Memory B cell (primary cell): ENCODE measurements at places on chromosomes 3 and 15.

DNA sequence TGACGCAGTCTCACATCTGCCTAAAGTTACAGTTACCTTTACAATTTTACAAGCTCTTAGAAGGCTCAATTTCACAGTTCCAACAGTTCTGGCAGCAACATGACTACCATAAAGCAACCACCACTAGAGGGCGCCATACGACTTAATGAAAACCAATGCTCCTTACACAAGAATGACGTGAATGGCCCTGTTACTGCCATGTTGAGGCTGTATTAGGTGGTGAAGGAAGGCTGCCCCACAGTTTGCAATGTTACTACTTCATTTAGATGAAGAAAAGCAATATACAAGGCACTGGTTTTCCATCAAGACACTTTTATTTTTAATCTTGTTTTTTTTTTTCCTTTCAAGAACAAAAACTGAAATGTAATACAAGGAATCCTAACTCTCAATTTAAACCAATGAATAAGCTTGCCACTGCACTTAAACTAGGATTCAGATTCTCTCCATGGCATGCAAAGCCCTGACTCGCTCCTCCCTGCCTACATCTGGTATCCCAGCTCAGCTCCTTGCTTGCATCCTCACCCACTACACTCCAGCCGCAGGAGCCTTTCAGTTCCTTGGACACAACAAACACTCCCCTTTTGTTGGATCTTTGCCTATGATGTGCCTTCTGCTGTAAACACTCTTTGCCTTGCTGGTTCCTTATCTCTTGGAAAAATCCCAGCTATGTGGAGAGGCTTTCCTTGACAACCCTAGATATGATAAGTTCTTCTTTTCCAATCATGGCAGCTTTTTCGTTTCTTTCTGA, 270.7 kb downstream of the GBE1 start:
- peak; percentile 66 for DNase-seq

- no peak for DNase-seq
Measured at GRCh38 chr15:74995779-74996765, 709 bp downstream of the SCAMP5 start.

DNA sequence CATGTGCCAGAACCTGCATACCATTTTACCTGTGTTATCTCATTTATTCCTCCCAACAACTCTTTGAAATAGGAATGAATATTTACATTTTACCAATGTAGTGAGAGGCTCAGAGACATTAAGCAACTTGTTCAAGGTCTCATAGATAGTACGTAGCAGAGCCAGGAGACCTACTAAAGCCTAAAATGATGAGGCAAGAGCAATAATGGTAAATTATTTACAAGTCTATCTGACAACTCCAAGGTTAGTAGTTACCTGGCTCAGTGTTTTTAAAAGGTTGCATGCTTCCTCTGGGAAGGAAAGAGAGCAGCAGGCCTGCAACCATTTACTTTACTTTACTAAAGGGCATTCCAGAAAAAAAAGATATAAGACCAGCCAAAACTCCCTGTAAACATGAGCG, 103.0 kb downstream of the CFAP20DC start:
- no peak for DNase-seq

DNA sequence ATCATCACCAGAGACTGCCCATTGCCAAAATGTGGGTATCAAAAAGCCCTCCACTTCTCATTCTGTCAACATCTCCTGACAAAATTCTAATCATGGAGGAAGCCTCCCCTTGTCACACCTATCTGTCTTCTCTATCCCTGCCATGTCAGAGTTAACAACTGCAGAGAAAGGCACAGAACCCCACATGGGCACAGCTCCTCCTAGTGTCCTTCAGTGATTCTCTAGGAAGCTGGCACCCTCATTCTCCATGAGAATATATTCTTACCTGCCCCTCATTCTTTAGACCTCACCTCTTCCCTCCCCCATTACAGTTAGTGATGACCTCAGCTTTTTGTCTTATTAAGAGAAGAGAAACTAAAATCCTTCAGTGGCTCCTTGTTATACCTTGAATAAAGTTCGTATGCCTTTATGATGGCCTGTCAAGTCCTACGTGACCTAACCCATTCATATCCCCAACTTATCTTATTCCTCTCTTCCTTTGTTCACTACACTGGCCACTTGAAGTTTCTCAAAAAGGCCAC, 44.6 kb downstream of the NME9 start:
- no peak for DNase-seq

GRCh38 chr15:41633609-41634008, 26.6 kb upstream of the MGA start:
- DNase-seq = no peak

GRCh38 chr3:125582707-125583106, 12.6 kb downstream of the OSBPL11 start:
- no peak for DNase-seq

DNA sequence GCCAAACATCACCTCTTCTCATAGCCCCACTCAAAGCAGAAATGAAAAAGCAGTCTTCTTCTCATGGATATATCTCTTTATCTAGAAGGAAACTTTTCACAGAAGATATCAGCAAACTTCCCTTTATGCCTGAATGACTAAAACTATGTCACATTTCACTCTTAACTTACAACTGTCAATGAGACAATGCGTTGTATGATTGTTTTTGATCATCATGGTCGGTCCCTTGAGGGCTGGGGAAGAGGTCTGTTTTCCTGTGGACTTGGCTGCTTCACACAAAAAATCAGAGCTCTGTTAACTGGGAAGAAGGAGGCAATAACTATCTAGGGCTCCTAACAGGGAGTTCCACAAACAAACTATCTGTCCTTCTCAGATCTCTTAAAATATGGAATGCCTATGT, 5.1 kb downstream of the NLGN1 start:
- DNase-seq = no peak
